ENCODE measurements at places on chromosomes 5 and 9. TPM values are rescaled to one million over a fixed set of nuclear protein-coding genes. Genes with fewer than 3 reads are reported as not detected.
A peak's percentile ranks its signal among the peaks of the same experiment; 100 is the strongest.

The TAF1L gene
- total RNA-seq: not detected

The FOXD1 gene
- 42.7 TPM for total RNA-seq

- no peak for DNase-seq
Observed at GRCh38 chr5:116502616-116503015, 72.0 kb downstream of the SEMA6A start.

GRCh38 chr9:29078063-29078666 is 1504.9 kb upstream of the C9orf72 start:
- DNase-seq: peak; percentile 0
